ENCODE measurements at places on chromosomes 3 and 15. TPM values are rescaled to one million over a fixed set of nuclear protein-coding genes. Genes with fewer than 3 reads are reported as not detected.

SCG5 gene
- 59.1 TPM for total RNA-seq

LIPC gene
- total RNA-seq: 1.1 TPM

CYP8B1 gene
- not detected for total RNA-seq

GRM2 gene
- not detected for total RNA-seq

FBXO40 gene
- total RNA-seq: under 0.01 TPM

SPINK8 gene
- not detected for total RNA-seq

TPM1 gene
- total RNA-seq: 847 TPM

IGF2BP2 gene
- 68.6 TPM for total RNA-seq

ATP8B4 gene
- 0.82 TPM for total RNA-seq

CPNE9 gene
- total RNA-seq: 0.27 TPM

CCDC80 gene
- 4.7 TPM for total RNA-seq

SEMA3G gene
- total RNA-seq: 0.21 TPM

SLC6A1 gene
- total RNA-seq: not detected

NR2E3 gene
- total RNA-seq: not detected

CHRM5 gene
- not detected for total RNA-seq

ROBO1 gene
- 38.2 TPM for total RNA-seq

DCBLD2 gene
- total RNA-seq: 624 TPM

CRABP1 gene
- not detected for total RNA-seq

COMMD4 gene
- total RNA-seq: 119 TPM

SNX22 gene
- total RNA-seq: 1.0 TPM

MUC20 gene
- total RNA-seq: 61.4 TPM

TLR9 gene
- not detected for total RNA-seq

CACNA2D3 gene
- total RNA-seq: 0.17 TPM

DUOXA2 gene
- total RNA-seq: not detected

PLA2G4E gene
- not detected for total RNA-seq

RTP4 gene
- 1.5 TPM for total RNA-seq

C2CD4A gene
- 0.75 TPM for total RNA-seq

GPR156 gene
- total RNA-seq: 1.1 TPM

PROK2 gene
- not detected for total RNA-seq

LEKR1 gene
- total RNA-seq: 2.3 TPM

MB21D2 gene
- 18.9 TPM for total RNA-seq

C3orf49 gene
- not detected for total RNA-seq

B3GNT5 gene
- 27.6 TPM for total RNA-seq

PLCB2 gene
- total RNA-seq: 1.5 TPM

Measured in kidney epithelial cell (primary cell).